ENCODE measurements at places on chromosomes 6 and 20.

DNA sequence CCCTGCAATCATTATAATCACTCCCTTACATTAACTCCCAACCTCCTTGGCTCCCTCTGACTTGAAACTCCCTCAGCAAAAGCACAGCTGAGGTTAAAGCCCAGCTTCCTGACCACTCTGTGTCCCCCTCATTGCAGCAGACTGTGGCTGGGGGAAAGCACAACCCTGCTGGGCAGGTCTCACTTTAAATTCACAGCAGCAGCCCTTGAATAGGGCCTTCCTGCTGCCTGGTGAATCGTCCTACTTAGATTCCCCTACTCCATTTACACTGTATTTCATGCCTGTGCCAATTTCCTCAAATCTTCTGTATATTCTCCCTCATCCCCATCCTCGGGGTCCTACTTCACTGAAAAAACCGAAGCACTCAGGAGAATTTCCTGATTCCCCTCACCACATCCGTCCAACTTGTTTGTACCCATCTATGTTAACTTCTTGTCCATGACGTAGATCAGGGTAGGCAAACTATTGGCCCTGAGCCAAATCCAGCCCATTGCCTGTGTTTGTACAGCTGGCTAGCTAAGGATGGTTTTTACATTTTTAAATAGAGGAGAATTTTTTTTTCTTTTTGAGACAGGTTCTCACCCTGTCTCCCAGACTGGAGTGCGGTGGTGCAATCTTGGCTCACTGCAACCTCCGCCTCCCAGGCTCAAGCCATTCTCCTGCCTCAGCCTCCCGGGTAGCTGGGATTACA lies 31.5 kb upstream of the GCM1 start:
- DNase-seq = no peak

DNA sequence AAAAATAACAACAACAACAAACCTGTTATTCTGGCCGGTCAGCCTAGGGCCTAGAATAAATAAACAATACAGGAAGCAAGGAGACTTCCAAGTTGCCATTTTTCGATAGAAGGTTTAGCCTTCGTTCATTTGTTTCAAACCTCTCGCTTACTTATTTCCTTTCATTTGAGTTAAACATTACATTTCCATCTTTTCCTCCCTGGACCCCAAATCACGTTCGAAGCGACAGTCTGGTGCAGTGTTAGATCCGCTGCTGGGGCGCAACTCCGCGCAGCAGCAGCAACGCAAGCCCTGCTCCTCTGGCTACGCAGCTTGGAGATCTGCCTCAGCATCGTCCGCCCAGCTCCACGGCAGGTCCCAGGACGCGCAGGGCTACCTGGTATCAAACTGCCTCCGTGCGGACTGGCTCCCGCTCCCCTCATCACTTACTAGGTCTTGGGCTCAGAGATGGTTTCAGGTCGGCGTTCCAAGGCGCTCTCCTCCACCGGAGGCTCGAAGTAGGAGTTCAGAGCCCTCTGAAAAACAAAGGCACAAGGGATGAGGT lies 530 bp downstream of the TDP2 start:
- DNase-seq = peak; percentile 60

GRCh38 chr6:39898625-39899024 lies 35.6 kb downstream of the MOCS1 start:
- no peak for DNase-seq

DNA sequence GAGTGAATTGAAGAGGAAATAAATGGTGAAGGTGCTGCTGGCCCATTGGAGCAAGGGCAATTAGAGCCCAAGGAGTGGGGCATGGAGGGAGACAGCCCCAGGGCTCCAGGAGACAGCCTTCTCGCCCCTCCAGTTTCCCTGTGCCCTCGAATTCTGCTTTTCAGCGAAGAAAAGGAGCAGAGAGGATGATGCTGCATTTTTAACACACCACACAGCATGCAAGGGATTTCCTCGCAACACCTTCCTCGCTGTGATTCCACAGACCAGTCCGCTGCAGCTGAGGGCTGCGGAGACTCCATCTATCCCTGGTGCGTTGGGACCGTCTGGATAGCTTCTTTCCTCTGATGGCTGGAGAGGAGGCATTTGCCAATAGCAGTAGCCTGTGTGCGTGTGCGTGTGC lies 41.7 kb downstream of the PTCHD4 start:
- DNase-seq = no peak

DNA sequence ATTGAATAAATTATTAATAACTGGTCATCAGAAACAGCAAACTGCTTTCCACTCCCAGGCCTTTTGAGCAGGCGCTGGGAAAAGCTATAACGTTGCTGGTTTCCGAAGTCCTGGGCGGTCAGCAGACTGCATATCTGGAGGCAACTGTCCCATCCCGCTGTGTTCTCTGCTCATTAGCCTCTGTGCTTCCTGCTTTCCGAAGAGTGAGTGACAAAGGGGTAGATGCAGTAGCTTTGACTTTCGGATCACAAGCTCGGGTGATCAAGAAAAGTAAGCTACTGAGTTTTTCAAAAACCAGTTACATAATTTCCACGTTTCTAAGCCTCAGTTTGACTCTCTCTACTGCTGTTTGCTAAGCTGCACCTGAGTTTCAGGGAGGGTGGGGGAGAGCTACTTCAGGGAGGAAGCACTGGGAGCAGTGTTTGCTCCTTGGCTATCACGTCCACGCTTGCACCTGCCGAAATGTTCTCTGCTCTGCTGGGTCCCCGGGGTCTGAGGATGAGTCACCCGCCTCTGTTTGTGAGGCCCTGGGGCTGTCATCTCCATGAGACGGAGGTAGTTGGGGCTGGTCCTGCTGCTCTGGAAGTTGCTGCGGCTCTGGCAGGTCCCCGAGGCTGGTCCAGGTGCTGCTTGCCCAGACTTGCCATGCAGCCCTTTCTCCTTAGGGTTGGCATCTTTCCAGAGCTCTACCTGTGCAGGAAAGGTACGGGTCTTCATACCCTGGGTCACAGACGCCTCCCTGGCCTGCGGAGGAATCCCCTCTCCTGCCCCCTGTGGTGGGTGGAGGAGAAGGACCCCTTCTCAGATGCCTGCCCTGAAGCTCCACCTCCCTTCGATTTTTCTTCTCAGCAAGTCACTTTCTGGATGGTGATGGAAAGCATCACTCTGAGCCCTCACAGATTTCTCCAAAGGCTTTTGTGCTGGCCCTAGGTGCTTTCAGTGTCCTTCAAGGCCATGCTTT lies 220.0 kb downstream of the QKI start:
- DNase-seq = no peak

DNA sequence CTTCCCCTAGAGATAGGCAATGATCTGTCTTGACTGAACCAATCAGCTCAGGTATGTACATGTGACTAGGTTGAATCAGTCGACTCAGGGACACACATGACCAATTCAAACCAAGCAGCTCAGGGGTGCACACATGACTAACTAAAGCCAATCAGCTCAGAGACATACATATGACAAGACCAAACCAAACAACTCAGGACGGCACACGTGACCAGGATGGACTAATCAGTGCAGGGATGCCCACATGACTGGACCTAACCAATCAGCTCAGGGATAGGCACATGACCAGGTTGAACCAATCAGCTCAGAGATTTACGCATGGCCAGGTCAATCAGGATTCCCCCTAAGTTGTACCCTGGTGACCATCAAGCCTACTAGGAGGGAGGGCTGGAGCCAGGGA lies 310.3 kb downstream of the CDH26 start:
- DNase-seq = no peak

GRCh38 chr6:40802481-40802880 lies 215.3 kb upstream of the LRFN2 start:
- no peak for DNase-seq

DNA sequence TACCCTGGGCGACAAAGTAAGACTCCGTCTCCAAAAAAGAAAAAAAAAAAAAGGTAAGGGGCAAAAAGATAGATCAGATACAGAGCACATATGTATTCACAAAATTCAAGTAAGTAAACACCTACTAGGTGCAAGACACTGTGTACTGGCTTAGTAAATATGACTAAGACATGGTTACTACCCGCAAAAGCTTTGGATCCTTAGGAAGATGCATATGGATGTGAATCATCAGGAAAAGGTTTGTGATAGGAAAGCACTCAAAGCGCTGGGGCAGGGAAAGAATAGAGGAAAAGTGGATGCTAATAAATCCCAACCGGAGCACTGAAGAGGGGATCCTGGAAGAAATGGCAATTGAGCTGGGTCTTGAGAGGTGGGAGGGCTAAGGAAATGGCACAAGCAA lies 118.8 kb upstream of the FAM184A start:
- no peak for DNase-seq

DNA sequence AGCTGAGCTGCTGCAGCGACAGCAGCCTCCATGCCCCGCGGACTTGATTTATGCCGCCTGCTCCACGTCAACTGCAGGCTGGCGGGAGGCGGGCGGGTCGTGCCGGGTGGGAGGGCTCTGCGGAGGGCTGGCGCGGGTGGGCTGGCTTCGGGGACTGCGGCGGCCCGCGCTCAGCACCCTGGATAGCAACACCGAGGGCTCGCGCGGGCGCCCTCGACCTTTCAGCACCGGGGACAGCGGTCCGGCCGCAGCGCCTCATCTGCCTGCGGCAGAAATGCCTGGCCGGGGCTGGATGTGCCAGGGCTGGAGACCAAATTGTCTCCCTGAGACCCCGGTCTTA lies 792 bp downstream of the SNAP25 start:
- peak; percentile 80 for DNase-seq

GRCh38 chr6:150078788-150079187 lies 9.9 kb upstream of the ULBP3 start:
- no peak for DNase-seq

- DNase-seq = no peak
These were observed 92.1 kb upstream of the GCM1 start for GRCh38 chr6:53240761-53241160.

DNA sequence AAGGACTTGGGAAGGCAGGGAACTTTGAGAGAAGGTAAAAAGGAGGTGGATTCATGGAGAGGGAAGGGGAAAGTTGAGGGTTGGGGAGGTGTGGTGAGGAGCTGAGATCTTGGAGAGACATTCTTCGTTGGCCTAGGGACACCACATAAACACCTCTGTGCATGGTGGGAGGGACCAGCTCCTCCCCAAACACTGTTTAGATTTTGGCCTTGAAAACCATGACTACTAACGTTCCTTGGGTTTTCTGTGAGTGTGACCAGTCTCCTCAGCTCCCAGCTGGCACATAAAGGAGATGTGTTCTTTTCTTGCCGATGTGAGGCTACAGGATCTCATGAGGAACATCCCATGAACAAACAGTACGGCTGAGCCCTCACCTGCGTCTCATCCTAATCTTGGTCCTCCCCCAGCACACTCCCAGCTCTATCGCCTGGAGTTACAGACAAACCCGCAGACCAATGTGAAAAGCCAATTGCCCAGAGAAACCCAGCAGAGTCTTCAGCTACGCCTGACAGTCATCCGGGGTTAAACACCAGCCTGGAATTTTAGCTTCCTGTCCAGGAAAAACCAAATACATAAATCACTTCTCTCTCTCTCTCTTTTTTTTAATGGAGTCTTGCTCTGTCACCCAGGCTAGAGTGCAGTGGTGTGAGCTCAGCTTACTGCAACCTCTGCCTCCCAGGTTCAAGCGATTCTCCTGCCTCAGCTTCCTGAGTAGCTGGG lies 22.0 kb upstream of the DDR1 start:
- no peak for DNase-seq

- no peak for DNase-seq
These were observed 201.4 kb downstream of the PREX1 start for GRCh38 chr20:48626226-48626937.

DNA sequence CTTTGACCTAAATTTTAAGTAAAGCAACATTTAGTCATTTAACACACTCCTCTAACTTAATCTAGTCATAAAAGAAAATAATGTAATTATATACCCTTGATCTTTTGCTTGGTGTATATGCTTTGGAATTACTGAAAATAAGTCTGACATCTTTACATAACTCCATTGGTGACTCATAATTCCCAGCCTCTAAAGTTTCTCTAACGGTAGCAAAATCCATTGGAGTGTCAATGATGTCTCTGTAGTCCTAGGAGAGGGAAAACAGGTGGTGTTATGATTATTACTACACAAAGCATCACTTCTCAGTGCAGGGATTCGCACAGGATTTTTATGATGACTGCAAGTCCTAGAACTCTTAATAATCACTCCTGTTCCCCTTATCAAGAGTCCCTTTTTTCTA lies 80.2 kb downstream of the IRAK1BP1 start:
- no peak for DNase-seq

DNA sequence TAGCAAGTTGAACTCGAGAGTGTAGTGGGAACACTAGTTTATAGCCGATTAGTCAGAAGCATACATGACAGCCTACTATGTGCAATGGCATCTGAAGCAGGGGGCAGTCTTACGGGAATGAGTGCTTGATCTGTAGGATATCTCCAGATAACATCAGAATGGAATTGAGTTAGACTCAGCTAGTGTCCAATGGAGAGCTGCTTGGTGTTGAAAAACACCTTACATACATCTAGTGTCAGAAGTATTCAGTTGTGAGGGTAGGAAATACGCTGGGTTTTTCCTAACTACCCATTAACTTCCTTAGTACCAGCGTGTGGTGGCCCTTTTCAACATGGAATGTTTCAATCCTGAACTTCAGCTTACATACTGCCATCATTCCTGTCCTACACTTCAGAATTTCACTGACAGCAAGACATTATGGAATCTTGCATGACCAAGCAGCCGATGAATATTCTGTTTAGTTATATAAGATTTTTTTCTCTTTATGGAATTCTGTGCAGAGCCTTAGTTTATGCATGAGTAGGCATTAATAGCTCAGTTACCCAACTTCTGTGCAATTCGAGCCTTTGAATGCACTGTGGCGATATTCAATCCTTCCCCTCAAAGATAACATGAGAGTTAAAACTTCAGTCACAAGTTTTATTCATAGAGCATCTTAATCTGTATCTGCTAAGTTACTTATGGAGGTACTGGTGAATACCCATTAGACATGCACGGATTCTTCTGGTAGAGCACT lies 218.6 kb upstream of the MOCS1 start:
- no peak for DNase-seq

- no peak for DNase-seq
These were observed 214.3 kb upstream of the MARCKS start for GRCh38 chr6:113642714-113643406.

- no peak for DNase-seq
These were observed 611.0 kb upstream of the MARCKS start for GRCh38 chr6:113246186-113246585.

- DNase-seq = no peak
These were observed 286.2 kb upstream of the SGK1 start for GRCh38 chr6:134604014-134604676.
